ENCODE measurements at places on chromosomes 2 and 18.

GRCh38 chr2:47227532-47228279 lies 72.6 kb upstream of the STPG4 start:
- no peak for DNase-seq

DNA sequence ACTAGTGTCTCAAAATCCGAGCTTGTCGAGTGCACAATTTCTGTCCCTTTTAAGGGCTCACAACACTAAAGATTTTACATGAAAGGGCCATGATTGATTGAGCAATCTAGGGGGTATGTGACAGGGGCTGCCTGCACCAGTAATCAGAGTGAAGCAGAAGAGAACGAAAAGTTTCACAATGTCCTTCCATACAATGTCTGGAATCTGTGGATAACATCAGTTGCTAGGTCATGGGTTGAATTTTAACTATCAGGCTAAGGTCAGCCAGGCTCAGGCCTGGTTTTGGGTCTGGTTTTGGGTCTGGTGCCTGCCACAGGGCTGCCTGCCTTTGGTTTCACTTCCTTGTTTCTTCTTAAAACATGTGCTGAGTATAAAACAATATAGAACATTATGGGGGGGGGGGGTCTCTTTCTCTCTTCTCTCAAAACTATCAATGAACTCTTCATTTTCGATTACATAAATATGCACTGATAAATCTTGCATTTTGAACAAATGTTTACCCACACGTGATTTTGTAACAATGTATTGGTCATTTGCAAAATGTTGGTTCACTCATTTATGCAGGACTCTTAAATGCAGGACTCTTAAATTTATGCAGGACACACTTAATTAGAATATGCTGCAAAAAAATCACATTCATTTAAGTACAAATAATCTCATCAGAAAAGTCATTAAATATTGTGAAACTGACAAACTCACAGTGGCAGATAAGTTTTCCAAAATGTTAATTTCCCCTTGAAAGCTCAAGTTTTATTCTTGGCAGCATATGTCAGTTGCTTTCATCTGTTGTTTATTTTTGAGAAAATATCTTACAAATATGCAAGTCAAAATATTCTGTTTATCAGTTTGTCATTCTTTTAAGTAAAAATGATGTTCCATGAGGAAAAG lies 290.5 kb upstream of the KYNU start:
- DNase-seq = no peak

- no peak for DNase-seq
Observed at GRCh38 chr18:10140461-10141282, 226.9 kb downstream of the VAPA start.

DNA sequence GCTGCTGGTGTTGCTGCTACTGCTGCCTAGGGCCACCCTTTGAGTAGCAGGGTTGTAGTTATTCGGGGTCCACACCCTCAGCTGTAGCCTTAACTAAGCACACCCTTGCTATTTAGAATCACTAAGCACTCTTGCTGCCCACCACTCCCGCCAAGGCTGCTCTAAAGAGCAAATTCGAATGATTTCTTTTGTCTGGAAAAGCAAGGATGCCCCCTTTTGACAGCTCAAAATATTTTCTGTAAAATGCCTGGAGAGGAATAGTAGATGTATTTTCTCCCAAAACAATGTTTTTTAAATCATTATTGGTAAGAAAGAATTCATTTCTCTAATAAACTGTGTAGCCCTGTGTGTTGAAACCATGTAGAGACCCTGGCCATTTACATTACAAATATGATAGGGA lies 80.8 kb upstream of the PAPOLG start:
- no peak for DNase-seq

GRCh38 chr2:144836635-144837350 lies 316.9 kb upstream of the ZEB2 start:
- DNase-seq = no peak

GRCh38 chr2:196079052-196079451 lies 10.4 kb upstream of the DNAH7 start:
- no peak for DNase-seq

DNA sequence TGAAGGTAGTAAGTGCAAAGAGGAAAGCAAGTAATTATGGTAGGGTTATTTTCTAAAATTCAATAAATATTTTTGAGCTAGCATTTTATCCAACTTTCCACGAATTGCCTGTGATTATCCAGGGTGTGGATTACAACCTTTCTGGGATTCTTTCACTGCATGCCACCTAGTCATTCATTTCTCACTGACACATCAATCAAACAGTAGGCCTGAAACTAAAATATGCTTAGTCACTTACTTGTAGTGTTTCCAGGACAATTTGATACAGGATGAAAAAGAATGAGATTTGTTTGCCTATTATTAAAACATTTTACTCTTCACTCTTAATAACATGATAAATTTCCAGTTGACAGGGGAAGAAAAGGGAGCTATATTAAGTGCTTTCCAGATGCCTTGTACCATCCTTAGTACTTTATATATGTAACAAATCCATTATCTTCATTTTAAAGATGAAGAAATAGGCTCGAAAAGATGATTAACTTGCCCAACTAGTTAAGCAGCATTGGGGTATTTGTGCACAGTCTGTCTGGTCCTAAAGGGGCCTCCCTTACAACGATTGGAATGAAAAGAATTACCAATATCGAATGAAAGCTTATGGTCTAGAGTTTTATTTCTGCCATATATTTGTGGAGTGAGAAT lies 70.4 kb downstream of the KCTD1 start:
- DNase-seq = no peak

DNA sequence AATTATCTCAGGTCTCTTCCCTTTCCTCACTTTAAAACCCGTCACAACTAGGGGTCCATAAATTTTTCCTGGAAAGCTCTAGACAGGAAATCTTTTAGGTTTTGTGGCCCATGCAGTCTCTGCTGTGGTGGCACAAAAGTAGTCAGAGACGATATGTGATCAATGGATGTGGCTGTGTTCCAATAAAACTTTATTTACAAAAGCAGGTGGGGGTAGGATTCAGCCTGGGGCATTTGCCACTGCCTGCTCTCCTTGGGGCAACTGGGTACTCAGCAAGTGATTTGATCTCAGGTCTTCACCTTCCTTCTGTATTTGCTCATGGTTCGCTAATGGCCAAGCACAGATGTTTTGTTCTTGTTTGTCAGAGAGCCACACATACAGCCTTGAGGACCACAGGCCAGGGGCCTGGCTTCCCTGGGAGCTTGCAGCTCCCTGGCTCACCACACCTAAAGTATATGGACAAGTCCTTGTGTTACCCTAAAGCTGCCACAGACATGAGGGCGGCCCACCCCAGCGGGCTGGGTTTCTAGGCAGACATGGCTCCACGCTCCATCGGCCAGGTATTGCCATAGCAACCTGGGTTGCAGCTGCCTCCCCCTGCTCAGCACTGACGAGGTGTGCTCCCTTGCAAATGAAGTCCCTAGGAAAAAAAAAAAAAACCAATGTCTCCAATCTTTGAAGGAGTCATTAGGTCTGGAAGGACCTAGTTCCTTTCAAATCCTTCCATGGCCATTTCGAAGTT lies 89.7 kb upstream of the YWHAQ start:
- DNase-seq = no peak

- DNase-seq = no peak
Observed at GRCh38 chr2:57850415-57851130, 196.0 kb upstream of the VRK2 start.

- DNase-seq = no peak
Observed at GRCh38 chr18:76363436-76364120, 131.5 kb downstream of the ZNF516 start.

GRCh38 chr18:2178036-2178435 lies 393.3 kb downstream of the METTL4 start:
- no peak for DNase-seq
